ENCODE measurements at places on chromosomes 13 and 19.

DNA sequence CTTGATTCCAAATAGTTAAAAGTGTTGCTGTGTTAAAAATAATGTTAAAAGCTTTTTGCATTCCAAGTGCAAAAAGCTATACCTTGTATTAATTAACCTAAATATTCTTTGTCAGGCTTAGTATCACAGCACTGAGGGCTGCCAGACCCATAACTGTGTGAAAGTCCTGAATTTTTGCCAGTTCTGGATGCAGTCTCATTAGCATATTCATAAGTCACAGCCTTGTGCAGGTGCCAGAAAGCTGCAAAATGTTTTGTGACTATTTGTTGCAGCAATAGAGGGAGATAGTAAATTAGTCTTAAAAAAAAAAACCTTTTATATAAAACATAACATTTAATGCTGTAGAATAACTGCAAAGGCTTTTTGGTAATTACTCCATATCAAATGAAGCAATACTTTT lies 56.6 kb downstream of the SLITRK1 start:
- no peak for DNase-seq

- no peak for DNase-seq
These were observed 1.9 kb downstream of the KCTD12 start for GRCh38 chr13:76884186-76884906.

GRCh38 chr13:42594481-42595252 lies 20.7 kb downstream of the TNFSF11 start:
- DNase-seq, result no peak

DNA sequence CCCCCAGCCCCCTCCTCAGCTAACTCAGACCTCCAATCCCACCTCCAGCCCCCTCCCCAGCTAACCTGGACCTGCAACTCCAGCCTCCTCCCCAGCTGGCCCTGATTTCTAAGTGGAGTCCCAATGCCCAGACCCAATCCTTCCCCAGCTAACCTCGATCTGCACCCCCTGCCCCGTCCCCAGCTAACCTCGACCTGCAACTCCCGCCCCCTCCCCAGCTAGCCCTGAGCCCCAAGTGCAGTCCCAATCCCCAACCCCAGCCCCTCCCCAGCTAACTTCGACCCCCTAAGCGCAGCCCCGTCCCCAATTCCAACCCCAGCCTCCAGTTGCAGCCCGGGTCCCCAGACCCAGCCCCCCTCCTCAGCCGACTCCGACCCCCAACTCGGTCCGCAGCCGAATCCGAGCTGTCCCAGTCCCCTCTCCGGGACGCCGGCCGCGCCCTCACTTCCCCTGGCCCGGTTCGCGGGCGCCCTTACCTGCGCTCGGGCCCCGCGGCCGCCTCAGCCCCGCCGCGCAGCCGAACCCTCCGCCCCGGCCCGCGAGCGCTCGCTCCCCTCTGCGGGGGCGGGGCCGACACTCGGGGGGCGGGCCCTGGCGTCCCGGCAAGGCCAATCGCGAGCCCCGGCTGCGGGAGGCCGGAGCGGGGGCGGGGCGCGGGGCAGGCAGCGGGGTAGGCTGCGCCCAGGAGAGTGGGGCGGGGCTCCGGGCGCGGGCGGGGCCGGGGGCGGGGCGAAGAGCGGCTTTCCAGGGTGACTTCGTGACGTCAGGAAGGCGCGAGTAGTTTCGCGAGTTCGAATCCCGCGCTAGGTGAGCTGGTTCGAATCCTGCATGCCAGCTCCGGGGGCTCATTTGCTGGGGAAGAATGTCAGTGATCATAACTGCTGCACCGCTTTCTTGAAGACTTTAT lies at the start of gene GNG7:
GNG7 (minus strand) TSS at position 525 of the 907 bp plus-strand sequence. CDS start 182,006 bp downstream, outside the sequence.
- peak; percentile 93 for DNase-seq

DNA sequence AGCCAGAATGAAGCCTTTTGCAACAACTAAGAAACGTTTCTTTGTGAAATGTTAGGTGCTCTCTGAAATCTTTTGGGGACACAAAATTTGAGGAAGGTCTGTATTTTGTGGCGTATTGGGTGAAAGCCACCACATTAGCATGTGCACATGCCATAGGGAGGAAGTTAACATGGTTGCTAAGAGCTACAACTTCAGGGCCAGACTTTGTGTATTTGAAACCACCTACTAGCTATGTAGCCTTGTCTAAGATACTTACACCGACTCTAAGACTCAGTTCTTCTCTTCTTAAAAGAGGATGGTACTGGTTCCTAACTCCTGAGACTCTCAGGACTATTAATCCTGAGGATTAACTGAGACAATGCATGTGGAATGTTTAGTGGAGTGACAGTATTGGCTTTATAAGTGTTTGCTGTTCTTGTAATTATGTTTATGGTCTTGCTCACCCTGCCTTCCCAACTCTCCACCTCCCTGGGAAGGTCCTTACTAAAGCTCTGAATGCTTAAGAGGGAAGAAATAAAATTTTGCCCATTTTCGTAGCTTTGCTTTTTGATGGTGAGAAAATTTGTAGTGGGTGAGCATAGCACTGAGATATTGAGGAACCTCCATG lies 15.5 kb downstream of the SERP2 start:
- DNase-seq, result no peak

DNA sequence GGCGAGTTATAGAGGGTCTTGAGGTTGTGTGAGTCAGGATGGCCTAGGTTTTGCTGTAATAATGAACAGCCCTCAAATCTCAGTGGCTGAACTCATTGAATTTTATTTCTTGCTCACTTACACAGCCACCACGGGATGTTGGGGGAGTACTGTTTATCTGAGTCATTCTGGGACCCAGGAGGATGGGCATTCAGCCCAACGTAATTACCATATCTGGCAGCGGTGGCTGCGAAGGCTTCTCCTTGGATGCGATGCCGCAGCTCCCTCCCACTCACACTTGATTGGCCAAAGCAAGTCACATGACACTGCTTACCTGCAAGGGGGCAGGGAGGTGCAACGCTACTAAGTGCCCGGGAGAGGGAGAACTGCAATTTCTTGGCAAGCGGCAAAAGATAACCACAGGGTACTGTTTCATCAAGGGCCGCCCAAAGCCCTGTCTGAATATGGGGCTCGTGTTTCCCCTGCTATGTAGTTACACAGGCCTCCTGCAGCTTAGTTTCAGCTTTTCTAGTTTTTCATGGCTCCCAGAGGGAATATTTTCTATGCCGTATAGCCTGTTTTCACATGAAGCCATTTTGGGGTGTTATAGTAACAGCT lies 19.9 kb downstream of the ZSWIM9 start:
- no peak for DNase-seq

DNA sequence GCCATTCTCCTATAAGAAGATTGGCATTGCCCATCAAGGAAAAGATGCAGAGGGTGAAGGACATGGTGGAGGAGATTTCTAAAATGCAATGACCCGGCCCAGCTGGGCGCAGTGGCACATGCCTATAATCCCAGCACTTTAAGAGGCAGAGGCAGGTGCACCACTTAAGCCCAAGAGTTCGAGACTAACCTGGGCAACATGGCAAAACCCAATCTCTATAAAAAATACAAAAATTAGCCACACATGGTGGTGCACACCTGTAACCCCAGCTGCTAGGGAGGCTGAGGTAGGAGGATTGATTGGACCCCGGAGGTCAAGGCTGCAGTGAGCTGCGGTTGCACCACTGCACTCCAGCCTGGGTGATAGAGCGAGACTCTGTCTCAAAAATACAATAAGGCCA lies 331.8 kb downstream of the FOXO1 start:
- no peak for DNase-seq

DNA sequence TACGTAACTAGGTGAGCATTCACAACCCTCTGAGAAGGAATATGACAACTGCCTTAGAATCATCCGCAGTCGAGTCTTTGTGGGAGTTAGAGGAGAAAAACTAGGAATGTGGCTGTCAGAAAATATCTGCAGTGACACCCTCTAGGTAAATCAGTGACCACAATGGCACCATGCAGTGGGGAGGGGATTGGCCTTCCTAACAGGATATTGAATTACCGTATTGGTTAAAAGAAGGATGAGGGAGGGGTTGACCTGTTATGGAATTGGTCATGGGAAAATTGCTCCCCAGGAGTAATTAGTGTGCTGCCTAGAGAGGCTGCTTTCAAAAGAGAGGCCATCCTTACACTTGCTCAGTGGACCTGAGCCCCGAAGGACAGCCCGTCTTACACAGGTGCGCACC lies 205.6 kb upstream of the SOX1 start:
- no peak for DNase-seq

GRCh38 chr19:15672580-15673175 lies at the start of gene CYP4F12:
Gene CYP4F12, plus strand, starts transcription at chr19:15673087. Its CDS starts 443 bp downstream, at chr19:15673530.
- DNase-seq, result no peak

DNA sequence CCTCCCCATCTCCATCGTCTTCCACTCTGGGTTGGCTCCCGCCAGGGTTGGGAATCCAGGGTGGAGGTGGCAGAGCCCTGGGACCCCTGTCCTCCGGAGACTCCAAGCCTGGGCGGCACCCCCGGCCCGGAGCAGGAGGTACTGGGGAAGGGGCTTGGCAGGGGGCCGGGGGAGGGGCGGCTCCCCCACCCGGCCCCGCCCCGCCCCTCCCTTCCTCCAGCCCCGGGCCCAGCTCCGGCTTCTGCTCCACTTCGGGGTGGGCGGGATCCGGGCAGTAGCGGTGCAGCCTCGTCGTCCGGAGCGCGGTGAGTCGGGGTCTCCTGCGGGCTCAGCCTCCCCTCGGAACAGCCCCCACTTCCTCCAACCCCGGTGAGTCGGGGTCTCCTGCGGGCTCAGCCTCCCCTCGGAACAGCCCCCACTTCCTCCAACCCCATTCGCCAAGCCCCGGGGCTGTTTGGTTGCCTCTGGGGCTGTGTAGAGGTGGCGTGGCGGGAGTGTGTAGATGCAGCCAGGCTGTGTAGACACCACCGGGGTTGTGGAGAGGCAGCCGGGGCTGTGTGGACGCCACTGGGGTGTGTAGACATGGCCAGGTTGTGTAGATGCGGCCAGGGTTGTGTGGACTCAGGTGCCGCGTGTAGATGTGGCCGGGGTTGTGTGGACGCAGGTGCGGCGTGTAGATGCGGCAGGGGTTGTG lies at the start of gene TMPRSS9:
TMPRSS9 (plus strand) TSS at position 274 of the 694 bp plus-strand sequence. CDS start 29,521 bp downstream, outside the sequence.
- no peak for DNase-seq

GRCh38 chr13:74464670-74465069 lies 330.5 kb upstream of the KLF12 start:
- DNase-seq, result no peak

DNA sequence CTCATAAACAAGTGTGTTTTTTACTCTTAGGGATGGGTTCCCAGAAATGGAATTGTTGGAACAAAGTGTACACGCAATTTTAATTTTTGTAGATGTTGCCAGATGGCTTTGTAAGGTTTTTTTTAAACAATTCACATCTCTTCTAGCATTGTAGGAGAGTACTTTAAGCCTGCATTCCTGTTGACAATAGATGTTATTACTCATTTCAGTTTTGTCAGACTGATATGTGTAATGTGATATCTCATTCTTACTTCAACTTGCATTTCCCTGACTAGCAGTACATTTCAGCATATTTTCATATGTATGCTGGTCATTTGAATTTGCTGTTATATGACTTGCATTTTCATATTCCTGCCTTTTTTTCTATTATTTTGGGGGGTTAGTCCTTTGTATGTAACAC lies 186.6 kb upstream of the SLITRK6 start:
- no peak for DNase-seq

DNA sequence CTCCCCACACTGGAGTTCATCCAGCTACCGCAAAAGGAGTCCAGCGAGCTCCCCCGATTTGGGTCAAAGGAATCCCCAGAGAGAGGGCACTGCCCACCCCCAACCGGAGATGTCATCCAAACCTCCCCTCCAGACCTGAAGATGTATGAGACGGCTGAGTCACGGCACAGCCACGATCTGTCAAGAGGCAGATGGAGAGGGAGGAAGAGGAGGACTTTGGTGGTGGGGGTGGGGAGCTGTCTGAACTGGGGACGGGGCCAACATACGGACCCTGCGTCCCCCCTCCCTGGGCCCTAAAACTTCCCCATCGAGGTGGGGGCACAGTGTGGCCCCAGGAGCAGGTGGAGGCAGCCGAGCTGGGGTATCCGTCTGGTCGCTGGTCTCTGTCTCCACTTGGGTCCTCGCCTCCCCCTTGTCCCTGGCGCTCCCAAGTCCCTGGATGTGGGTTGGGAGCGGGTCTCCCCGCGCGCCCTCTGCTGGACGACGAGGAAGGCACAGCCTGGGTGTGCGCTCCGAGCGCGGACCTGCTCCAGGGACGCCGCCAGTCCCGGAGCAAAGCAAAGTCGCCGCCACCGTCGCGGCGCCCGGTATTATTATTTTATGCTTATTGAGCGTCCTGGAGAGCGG lies 3.8 kb downstream of the PDE4A start:
- DNase-seq, result peak; percentile 41
